DND-41 (cell line): ENCODE measurements at places on chromosomes 2 and 18.

GRCh38 chr2:447902-448665, 160.2 kb upstream of the ALKAL2 start:
- DNase-seq = no peak

GRCh38 chr18:79314838-79315388, 80.8 kb upstream of the NFATC1 start:
- DNase-seq = no peak

- DNase-seq = no peak
Measured at GRCh38 chr2:147855977-147856376, 11.1 kb downstream of the ACVR2A start.

DNA sequence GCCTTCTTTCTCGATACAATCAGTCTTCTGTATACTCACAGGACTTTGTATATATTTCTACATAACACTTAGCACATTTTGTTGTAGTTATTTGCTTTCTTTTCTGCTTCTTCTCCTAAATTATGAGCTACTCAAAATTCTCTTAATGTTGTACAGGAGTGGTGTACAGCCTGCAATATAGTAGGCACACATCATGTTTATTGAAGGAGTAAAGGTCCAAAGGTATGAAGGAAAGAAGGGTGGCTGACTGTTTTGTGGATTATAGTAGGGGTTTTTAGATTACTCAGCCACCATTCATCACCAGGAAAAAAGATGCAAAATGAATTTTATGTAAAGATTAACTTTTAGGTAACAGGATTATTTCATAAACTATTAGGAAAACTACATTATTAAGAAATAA, 54.1 kb downstream of the C18orf54 start:
- DNase-seq = no peak

DNA sequence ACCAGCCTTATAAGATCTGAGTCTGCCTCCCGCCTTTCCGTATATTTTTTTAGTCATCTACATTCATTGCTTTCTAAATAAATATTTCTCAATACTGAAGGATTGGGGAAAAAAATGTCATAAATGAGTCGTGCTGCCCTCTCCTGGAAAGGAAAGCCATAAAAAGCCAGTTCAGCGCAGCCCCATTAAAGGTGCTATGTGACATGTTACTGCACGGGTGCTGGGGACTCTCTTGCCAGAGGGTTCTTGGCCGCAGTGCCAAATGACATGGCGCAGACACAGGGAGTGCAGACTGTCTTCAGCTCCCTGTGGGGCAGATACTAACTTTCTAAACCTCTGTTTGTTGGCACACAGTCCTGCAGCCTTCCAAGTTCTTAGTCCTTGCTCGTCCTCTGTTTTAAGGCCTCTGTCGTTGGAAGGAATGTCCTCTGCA, 53.7 kb upstream of the MAP3K20 start:
- no peak for DNase-seq

- DNase-seq = no peak
Measured at GRCh38 chr2:148603562-148603920, 41.0 kb upstream of the EPC2 start.

GRCh38 chr2:27049422-27050280, 1.8 kb upstream of the AGBL5 start:
- DNase-seq = peak; percentile 66

DNA sequence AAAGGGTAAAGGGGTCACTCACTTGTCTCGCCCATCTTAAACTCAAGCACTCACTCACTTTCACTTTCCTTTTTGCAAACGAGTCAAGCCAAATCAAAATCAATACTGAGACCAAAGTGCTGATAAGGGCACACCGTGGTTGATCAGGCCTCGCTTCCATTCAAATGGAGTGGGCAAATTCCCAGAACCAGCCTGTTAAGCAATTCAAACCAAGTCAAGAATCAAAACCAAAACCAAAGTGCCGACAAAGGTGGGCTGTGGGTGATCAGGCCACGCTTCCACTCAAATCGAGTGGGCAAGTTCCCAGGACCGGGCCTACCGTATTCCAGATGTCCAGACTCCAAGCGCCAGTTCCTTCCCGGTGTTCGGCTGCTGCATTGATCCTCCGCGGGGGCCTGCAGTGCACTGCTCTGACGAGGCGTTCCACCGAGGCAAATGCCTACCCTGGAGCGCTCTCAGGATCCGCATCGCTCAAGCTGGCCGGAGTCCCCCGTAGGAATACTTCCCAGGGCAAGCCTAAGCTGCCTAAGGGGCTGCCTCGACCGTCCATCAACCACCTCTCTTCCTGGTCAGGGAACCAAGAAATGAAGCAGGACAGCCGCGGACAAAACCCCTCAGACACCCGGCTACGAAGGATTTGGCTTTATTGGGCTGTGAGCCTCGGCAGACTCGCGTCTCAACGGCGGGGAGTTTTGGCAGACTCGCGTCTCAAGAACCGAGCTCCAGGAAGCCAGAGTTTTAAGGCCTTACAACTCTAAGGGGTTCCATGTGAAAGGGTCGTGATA, 89.9 kb upstream of the SLC1A4 start:
- no peak for DNase-seq

DNA sequence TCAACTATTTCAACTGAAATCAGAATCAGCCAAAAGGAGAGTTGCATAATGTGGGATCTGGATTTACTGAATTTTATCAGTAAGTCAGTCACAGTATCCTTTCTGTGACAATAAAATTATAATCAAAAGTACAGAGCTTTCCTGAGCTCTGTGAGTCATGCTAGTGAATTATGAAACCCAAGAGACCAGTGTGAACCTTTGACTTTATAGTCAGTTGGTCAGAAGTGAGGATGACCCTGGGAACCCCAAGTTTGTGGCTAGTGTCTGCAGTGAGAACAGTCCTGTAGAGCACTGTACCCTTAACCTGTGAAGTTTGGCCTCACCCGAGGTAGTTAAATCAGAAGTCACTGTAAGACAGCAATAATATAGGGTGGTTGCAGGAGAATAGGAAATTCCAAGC, 381.7 kb downstream of the CDH19 start:
- DNase-seq = no peak

DNA sequence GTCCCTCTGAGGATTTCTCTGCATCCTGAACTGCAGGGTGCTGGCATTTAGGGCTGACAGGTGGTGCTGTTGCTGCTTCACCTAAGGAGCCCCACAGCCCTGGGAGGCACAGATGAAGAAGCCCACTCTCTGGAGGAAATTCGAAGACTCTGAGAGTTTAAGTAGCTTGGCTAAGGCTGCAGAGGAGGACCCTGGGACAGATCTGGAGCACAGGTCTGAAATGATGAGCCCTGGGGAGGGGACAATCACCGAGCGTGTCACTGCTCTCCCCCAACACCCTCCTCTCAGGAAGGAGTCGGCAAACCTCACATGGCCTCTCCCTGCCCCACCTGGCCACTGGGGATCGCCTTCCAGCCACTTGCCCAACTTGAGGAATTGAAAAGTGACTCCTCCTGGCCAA, 18.6 kb downstream of the CYP27C1 start:
- no peak for DNase-seq

DNA sequence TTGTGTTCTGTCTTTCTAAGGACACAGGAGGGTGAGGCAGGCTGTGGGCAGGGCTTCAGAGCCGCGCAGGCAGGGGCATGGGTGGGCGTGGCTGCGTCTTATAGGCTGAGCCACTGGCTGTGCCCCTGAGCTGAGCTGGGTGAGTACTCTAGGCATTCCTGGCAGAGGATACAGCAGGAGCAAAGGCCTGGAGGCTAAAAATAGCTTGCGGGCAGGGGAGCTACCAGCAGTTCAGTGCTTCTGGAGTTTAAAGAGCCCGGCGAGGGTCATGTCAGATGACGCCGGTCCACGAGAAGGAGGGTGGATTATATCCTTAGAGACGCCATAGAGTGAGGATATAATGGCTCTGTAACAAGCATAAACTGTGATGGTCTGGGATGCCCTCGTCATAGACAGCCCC, 31.5 kb upstream of the PDIA6 start:
- no peak for DNase-seq

DNA sequence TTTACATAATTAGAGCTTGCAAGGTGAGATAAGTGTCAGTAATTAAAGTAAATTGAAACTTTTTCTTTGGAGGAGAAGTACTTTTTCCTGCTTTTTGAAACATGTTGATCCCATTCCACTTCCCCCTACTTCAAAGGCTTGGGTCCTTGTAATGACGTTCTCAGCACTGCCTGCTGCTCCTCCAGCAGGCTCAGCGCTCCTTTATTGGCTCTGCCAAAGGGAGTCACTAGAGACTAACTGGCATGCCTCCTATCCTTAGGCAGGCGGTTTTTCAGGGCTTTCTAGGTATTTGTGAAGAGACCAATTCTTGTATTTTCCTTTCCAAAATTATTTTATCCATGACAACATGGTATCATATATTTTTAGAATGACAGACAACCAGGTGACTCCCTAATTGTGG, 43.9 kb upstream of the ACADL start:
- no peak for DNase-seq

DNA sequence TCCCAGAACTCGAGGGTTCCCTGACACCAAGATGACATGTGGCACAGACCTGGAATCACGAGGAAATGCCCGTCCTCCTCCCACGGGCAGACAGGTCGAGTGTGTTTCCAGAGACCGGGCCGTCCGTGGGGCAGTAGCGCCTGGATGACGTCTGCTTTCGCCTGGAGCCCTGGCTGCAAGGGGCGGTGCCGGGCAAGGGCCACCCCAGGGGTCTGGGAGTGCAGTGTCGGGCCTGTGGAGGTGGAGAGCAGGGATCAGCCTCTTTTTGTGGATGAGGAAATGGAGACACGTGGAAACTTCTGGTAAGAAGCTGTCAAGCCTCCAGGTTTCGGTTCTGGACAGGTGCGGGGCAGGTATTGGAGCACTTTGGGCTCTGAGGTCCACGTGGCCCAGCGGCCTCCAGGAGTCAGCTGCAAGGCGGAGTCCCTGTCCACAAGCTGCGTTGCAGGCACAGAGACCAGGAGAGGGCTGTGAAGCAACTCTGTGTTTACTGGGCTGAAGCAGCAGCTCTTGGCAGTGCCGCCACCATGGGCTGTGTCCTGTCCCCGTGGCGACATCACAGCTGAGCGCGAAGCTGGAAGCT, 25.6 kb downstream of the NFATC1 start:
- no peak for DNase-seq

DNA sequence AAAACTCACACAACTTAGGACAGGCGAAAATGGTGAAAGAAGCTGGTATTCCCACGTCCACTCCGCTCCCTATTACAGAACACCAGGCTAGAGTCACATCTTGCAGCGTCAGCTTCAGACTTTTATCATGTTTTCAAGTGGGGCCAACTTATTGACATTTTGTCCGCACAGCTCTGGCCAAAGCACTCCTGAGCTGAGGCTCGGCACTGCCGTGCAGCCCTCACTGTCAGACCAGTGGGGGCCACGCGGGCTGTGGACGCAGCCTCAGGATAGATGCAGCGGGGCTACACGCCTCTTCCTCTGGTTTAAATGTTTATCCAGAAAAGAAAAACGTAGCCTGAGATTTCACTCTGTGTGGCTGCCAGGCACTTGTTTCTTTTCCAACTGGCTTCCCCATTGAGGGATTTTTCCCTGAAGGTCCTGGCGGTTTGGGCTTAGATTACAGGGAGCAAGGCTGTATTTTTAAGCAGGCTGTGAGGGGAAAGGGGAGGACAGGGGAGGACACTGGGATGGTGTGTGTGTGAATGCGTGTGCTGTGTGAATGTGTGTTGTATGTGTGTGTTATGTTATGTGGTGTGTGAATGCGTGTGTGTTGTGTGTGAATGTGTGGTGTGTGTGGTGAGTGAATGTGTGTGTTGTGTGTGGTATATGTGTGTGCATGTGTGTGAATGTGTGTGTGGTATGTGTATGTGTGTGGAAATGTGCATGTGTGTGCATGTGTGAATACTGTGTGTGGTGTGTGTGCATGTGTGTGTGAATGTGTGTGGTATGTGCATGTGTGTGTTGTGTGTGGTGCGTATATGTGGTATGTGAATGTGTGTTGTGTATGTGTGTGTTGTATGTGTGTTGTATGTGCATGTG, 267.6 kb downstream of the DCDC2C start:
- no peak for DNase-seq

DNA sequence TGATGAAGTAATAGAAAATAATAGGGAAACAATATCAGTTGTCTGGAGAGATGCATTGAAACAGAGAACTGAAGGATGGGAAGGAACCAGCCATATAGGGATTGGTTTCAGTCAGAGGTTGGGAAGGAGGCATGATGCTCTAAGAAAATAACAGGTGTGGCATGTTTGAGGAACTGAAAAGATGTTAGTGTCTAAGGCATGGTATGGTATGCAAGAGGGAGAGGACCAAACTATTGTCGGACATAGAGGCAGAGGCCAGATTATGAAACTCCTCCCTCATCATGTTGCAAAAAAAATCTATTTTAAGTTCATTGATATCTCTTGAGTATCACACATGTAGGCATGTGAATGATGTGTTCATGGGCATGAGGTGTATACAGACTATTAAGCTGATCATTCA, 48.9 kb upstream of the EMILIN2 start:
- DNase-seq = no peak

GRCh38 chr2:241799522-241800197, 9.3 kb upstream of the NEU4 start:
- no peak for DNase-seq

DNA sequence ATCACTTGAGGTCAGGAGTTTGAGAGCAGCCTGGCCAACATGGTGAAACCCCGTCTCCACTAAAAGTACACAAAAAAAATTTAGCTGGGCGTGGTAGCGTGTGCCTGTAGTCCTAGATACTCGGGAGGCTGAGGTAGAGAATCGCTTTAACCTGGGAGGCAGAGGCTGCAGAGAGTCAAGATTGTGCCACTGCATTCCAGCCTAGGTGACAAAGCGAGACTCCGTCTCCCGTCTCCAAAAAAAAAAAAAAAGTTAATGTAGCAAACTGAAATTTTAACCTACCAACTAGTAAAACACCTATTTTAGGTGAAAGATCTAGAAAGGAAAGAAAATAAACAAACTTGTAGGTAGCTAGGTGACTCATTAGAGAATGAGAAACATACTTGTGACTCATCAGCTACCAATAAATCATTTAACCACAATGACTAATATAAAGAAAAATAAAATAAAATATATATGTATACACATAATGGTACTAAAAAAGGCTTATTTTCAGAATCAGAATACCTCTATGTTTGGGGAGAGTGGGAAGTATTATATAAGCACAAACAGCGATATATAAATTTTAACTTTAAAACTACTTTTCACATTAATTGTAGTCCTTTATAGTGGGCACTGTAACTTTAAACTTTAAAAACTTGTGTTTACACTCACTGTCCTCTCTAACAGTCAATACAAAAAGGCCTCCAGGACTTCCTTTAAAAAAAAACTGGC, 36.6 kb downstream of the DARS1 start:
- DNase-seq = no peak

GRCh38 chr2:207458582-207458981, 71.2 kb upstream of the CREB1 start:
- DNase-seq = no peak

DNA sequence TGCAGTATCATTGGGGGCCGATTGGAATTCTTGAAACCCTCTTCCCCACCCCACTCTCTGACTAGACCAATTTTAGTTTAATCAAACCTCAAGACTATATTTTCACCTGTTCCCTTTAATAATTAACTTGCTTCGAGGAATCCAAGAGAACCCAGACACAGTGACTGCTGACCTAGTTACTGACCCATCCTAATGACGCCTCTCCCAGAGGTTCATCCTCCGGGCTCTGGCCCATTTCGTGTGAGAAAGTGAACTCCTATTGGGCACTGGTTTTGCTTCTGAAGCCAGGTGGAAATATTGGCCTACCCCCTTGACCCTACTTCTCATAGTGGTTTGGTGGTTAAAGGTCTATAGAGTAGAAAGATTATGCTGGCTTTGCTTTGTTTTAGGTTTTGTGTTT, 39.9 kb downstream of the RPL37A start:
- DNase-seq = no peak
